ENCODE measurements at places on chromosomes 2 and 18. TPM values are rescaled to one million over a fixed set of nuclear protein-coding genes. Genes with fewer than 3 reads are reported as not detected.

GLI2 gene
- 18.4 TPM for total RNA-seq

GAD1 gene
- 10.9 TPM for total RNA-seq

NT5DC4 gene
- total RNA-seq: not detected

FTCDNL1 gene
- 2.6 TPM for total RNA-seq

HMSD gene
- total RNA-seq: not detected

NGEF gene
- not detected for total RNA-seq

COMMD1 gene
- total RNA-seq: 48.9 TPM

ALLC gene
- not detected for total RNA-seq

CRYBA2 gene
- total RNA-seq: not detected

CDK15 gene
- 0.47 TPM for total RNA-seq

AGXT gene
- 1.3 TPM for total RNA-seq

RTP5 gene
- total RNA-seq: not detected

DYNAP gene
- total RNA-seq: not detected

TMEM163 gene
- total RNA-seq: 0.04 TPM

Measured in SJCRH30 (cell line).